ENCODE measurements at places on chromosomes 5 and 9.

DNA sequence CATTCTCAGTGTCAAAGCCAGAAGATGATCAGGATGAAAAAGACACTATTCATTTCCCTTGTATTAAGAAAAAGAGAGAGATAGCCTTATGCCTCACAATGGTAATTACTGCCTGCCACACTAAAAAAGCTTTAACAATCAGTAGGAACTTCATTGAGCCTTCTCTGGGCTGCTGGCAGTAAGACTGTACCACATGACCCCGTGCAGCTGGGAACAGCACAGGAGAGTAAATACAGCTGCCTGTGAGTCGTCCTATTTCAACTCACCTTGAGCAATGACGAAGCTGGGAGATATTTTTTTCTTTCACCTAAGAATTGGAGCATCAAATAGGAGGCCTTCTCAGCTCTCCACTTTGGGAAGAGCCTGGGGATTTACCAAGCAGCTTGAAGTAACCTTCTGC is 316.3 kb downstream of the GABRB2 start:
- DNase-seq: no peak

- no peak for DNase-seq
These were observed 85.8 kb downstream of the MRPS27 start for GRCh38 chr5:72234265-72234700.

GRCh38 chr5:110105692-110106091 is 416.0 kb downstream of the MAN2A1 start:
- DNase-seq: no peak

DNA sequence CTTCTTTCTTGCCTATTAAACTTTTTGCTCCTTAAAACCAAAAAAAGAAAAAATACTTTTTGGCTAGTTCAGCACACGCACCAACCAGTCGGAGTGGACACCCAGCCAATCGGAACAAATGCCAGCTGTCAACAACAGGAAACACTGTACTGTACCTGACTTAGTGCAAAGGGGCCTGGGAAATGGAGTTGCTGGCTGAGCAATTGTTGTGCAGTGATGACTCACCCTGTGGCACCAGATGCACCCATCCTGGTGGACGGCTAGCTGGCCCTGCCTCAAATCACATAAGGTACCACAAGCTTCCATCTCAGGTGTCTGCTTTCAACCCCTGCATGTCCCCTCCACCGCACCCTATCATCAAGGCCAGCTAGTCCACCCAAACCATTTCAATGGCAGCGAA is 20.9 kb downstream of the FOXE1 start:
- DNase-seq: no peak

DNA sequence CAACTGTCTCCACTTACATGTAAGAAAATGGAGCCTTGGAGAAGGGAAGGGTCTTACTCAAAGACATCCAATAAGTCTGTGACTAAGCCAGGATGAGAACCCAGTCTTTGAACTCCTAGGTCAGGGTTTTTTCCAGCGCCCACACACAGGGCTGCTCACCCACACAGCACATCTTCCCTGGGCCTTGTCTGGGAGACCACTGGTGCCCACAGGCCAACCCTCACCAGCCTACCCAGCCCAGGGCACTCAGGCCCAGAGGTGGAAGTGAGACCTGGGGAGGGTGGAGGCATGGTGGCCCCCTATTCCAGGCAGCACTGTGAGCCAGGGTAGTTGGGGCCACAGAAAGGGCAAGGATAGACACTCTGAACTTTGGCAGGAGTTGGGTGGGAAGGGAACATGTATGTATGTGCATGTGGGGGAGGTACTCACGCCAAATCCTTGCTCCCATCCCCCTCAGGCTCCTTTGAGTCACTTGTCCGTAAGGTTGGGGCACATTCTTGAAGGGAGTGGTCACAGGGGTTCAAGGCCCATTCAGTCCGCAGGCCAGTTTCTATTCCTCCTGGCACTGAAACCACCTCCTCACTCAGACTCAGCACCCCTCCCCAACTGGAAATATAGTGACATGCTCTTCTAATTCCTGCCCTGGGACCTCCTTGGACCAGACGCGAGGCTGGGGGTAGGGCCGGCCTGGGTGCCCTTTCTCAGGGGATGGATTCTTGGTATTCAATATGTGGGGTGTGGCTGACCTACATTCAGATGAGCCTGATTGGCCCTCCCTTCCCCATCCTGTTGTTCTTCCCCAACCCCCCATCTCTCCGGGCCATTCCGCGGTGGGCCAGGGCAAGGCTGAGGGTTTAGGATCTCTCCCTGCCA is 2.9 kb upstream of the SLC4A9 start:
- DNase-seq: no peak

GRCh38 chr5:111099058-111099778 is 7.1 kb downstream of the WDR36 start:
- DNase-seq: no peak

DNA sequence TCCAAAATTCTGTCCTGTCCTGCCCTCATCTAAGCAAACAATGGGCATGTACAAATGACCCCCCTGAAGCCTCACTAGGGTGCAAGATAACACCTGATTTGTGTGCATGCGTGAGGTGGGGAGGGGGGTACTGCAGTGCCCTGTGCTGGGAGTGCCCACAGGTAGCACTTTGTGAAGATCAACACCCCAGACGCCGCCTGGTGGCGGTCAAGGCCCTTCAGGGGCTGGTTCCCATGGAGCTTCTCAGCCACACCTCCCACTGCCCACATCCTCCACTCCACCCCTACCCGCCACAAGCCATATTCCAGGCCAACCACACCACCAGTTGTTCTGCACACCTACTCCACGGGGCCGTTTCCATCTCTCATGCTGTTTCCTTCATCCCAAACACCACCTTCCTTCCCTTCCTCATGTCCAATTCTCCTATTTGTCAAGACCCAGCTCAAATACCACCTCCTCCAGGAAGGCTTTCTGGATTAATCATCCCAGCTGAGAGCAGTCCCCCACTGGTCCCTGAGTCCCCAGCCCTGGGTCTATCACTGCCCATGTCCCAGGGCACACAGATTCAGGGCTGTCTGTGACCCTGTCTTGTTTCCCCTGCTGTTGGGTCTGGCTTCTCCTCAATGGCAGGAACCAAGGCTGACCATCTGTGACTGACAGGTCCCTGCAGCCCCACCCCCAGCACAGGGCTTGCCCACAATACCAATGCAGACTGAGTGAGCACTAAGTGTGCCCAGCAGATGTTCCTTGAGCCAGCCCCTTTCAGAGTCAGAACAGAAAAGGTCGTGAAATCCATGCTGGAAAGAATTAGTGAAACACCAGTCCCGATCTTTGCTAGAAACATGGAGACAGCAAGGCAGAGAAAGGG is 178.4 kb downstream of the PAX5 start:
- DNase-seq: peak; percentile 43

DNA sequence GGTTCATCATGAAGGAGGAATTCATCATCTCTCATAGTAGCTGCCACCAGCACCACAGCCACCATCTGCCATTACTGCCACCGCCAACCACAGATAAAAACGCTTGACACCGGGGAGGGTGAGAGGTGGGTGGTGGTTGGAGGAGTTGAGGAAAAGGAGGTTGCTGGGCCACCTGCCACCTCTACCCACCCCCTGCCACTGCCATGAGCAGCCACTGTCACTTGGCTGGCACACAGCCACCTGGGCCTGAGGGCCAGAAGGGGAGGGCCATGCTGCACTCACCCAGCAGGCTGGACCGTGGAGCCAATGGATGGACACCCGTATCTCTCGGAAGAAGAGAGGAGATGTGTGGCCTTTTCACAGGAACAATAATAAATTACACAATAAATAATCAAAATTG is 31.3 kb upstream of the SLC36A2 start:
- DNase-seq: peak; percentile 17

DNA sequence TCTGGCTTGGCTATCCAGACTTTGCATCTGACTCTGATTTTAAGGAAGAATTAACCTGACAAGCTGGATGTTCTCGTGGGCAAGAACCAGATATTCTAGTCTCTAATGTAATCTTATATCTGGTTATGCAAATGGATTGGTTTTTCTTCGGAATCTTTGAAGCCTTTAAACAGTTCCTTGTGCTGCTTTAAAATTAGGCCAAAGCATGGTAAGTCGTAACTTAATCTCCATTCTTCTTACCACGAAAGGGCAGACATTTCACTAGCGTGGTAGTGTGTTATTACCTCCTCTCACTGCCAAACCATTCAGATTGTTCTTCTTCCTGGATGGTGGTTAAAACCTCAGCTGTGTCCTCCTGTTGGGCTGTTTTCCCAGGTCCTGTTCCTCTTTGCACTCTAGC is 34.1 kb upstream of the TTC23L start:
- no peak for DNase-seq

- no peak for DNase-seq
These were observed 39.5 kb downstream of the PRRC2B start for GRCh38 chr9:131433302-131433854.

- no peak for DNase-seq
These were observed 45.9 kb downstream of the ANXA2R start for GRCh38 chr5:42994246-42994554.

- no peak for DNase-seq
These were observed 4.7 kb upstream of the SLC2A6 start for GRCh38 chr9:133483611-133484010.

Data from upper lobe of left lung (tissue), 6 donors.